Effector memory CD4-positive, alpha-beta T cell (primary cell): ENCODE measurements at places on chromosomes 16 and 17.

DNA sequence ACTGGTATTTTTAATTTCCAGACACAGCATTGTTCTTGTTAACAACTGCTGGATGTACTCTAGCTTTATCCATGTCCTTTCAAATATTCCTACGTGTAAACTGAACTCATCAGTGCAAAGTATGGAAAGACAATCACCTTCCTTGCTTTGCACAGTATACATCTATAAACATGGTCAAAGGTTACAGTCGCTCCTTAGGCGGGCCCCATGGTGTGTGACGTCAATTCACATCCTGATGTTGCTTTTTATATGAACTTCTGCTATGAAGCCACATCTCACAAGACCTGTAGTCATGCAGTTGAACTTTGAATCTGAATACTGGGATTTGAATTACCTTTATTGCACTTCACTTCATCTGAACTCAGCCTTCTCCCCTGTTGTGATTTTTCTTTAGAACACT, 447.6 kb upstream of the PSMD7 start:
- no peak for DNase-seq

DNA sequence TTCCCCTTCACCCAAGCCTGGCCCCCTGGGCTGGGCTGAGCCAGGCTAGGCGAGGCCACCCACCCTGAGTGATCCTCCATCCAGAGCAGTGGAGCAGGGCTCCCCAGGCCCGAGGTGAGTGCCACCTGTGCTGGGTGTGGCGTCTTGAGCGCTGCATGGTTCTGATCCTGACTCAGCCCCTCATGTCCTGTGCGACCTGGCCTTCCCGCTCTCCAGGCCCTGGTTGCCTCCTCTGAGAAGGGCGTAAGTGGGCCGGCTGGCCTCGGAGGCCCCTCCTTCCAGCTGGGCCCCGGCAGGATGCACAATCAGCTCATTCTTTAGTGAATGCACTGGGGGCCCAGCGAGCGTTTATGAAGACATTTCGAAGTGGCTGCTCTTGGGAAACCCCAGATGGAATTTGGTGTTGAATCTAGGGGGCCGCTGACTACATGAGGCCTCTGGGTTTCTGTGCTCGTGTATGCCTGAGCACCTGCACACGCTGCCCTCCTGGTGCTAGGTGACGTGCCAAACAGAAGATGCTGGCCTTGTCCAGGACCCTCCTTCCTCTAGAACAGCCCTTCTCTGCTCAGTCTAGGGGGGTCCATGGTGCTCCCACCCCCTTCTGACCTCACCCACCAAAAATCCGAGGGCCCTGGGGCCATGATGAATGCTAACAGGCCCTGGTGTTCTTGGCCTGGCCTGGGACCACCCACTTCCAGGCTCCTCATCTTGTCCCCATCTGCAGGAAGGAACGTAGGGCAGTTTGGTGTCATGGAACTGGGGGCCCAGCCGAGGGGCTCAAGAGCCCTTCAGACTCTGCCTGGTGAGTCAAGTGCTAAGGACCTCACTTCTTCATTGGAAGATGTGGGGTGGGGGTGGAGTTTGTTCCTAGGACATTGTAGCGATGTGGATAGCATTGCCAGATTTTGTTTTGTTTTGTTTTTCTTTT, 3.6 kb upstream of the TMEM92 start:
- no peak for DNase-seq

DNA sequence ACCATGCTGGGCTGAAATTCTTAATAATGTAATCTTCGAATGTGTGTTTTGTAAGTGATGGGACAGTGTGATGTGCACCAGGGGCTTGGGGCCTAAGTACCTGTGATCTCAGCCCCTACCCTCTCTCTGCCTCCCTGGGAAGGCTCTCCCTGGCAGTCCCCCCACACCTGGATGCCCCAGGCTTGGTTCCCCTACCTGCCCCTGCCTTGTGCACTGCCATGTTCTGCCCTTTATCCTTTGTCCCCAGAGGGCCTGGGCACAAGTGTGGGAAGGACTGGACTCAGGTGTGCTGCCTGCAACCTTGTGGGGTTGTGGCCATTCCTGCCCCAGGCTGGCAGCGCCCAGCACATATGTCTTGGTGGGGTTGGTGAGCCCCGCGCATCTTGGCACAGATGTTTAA, 55.4 kb upstream of the CREBBP start:
- no peak for DNase-seq

GRCh38 chr17:77935121-77935571, 23.4 kb upstream of the TNRC6C start:
- no peak for DNase-seq

DNA sequence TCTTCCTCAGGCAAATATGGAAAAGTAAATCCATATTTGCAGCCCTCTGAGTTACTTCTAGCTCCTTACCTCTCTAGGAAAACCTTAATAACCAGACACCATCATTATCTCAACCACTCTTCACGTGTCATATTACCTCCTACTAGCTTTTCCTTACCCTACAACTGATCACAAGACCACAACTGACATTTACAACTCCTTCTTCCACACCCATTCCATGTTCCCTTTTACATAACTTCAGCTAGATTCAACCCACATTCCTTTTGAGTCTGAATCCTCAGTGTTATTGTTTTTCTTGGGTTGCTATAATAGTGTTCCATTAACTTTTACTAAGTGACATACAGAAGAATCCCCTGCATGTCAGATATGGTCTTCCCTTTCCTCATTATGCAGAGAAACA, 4.7 kb upstream of the OR1E2 start:
- DNase-seq, result no peak

DNA sequence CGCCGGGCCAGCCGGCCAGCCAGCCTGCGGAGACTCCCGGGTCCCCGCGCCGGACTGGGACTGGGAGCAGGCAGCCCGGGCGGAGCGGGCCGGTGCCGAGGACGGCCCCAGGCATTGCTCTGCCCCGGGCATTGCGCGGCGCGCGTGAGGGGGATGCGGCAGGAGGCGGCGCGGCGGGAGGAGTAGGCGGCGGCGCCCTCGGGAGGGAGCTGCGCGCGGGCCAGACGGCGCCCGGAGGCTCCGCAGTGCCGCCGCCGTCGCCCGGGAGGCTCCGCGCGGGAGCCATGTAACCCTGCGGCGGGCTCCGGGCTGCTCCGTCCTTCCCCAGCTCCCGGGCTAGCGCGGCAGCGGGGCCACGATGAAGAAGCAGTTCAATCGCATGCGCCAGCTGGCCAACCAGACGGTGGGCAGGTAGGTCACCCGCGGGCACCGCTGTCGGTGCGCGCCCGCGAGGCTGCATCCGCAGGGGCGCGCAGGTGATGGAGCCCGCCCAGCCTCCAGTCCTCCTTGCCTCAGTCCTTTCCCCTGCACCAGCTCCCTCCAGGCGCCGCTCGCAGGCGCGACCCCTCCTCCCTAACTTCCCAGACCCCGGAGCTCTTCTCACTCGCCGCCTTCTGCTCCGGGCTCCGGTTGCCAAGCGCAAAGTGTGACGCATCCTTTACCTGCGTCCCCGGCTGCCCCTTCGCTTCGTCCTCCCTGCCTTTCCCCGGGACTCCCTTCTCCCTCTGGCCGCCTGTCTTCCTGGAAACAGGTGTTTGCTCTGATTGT, at the start of gene ARHGAP44:
Gene ARHGAP44, plus strand, starts transcription at position 18 of the 768 bp plus-strand sequence. Its CDS starts 341 bp downstream, at position 359.
- DNase-seq, result no peak

- DNase-seq, result no peak
Measured at GRCh38 chr16:24427840-24428239, 111.5 kb upstream of the RBBP6 start.

DNA sequence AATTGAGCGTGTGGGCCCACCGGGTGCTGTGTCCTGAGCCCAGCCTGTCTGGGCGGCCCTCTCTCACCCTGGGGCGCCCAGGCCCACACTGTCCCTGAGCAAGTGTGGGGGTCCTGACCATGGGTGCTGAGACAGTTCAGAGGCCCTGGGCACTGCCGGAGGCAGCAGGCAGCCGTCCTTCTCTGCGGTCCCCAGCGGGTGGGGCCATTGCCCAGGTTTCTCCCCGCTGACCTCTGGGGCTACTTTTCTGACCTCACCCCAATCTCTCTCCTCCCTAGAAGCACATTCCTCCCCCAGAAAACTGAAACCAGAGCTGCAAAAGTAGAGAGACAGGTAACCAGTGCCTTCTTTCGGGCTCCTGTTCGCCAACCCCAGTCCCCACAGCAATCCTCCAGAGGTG, 36.0 kb upstream of the PVALEF start:
- DNase-seq, result no peak

DNA sequence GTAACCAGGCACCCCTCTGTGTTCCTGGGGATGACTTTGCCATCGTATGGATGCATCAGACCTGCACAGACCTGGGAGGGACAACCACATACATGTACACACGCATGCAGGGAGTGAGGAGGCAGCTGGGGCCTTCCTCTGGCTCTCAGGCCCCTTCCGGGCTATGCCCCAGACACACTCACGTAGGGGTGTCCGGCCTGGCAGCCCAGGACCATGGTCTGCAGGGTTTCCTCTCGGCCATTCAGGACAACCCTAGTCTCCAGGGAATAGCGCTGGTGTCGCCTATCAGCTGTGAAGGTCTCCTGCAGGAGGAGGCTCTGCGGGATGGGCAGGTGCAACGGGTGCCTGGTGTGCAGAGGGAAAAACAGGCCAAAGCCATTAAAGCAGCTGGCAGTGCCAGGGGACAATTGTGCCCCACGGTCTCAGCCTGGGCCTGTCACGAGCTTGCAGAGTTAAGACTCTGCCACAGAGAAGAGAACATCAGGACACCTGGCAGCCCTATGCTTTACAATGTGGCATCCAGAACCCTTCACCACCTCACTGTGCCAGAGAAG, 101.4 kb downstream of the RMI2 start:
- DNase-seq, result no peak

DNA sequence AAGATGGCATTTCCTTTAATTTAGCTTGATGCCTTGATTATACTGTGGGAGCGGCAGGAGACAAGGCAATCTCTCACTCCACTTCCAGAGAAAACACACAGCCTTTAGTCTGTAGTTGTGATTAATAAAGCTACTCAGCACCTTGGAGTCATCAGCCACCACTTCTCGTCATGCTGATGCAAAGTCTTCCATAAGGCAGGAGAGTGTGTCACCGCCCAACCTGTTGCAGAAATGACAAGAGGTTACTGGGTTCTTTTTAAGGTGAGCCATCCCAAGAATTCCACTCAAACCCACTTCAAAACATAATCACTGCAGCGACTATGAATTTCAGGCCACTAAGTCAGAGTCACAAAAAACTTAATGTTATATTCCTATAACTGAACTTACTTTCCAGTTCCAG, 223.9 kb upstream of the TOX3 start:
- DNase-seq, result no peak

DNA sequence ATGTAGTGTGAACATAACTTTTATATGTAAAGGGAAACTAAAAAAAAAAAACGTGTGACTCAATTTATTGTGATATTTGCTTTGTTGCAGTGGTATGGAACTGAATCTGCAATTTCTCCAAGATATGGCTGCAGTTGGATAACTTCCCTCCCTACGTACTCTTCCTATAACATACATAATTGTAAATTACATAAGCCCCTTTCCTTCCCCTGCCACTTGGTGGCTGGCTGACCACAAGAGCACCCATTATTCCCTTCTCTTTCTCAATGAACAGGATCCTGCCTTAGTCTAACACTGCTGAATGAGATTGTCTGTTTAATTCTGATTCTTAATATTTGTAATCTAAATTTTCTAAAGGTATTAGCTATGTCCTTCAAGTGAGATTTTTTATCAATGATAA, 27.8 kb downstream of the CCL4 start:
- DNase-seq, result no peak

GRCh38 chr17:58920773-58921172, 165.1 kb downstream of the PPM1E start:
- DNase-seq, result no peak
